ENCODE measurements at places on chromosomes 5 and 9.

DNA sequence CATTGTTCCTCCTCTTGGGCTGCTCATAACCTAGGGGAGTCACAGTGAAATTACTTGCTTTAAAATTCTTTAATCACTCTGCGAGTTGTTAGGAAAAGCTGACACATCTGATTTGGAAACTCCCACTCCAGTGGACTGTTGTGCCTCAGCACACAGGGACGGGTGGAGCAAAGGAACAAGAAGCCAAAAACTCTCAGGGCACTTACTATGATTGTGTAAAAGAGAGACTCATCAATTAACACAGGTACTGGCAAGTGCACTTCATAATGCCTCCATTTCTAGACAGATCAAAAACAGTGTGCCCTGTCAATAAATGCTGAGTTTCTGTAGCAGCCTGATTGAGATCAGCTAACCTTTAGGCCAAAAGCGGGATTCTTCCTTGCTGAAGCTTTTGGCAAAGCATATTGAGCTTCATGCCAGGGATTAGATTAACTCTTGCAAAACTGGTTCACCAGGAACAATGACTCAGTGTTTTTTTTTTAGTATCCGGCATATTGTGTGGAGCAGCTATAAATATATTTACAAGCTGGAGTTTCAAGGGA is 55.9 kb downstream of the TMC1 start:
- DNase-seq, result no peak

DNA sequence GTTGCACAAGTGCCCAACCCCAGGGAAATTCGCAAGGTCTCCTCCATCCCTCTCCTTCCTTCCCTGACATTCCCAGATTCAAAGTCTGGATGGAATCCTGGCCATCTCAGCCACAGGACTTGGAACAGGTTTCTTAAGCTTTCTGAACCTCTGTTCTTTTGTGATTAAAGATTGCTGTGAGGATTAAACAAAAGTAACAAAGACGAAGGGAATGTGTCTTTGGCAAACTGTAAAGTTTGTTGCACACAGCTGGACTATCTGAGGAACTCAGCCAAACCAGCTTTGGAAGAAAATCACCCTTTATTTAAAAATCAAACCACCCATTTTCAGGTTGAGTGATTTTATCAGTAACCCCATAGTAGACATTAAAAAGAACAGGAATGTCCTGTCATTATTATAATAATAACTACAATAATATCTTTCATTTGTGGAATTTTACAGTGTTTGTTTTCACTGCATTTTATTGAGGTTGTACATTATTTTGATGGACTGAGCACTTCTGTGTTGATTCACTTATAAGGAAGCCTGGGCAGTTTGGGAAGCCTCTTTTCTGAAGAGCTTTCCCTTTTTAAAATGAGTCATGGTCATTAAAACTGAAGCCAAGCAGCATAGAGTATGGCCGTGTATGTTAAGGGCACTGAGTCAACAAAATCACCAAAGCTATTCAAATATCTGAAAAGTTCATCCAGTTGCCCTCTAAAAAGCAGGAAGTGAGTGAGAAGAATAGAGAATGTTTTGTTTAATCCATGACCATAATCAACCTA is 310.2 kb downstream of the AGTPBP1 start:
- no peak for DNase-seq

DNA sequence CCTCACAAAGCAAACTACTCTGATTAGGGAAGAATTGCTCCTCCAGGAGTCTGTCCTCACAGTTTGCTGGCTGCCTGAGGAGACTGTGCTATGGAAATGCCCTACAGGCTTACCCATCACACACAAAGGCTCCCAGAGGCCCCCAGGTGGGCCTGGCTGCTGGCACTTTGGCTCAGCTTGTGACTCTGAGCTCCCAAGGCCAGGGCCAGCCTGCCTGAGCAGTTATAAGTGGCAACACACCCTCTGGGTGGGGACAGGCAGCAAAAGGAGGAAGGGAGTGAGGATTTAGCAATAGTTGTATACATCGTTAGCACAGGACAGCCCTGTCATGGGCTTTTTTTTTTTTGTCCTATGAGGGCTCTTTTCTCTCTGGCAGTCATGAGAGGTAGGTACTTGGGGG is 103.5 kb downstream of the DAPK1 start:
- DNase-seq, result no peak

- DNase-seq, result no peak
Measured at GRCh38 chr9:94167376-94167890, 83.2 kb downstream of the PTPDC1 start.

DNA sequence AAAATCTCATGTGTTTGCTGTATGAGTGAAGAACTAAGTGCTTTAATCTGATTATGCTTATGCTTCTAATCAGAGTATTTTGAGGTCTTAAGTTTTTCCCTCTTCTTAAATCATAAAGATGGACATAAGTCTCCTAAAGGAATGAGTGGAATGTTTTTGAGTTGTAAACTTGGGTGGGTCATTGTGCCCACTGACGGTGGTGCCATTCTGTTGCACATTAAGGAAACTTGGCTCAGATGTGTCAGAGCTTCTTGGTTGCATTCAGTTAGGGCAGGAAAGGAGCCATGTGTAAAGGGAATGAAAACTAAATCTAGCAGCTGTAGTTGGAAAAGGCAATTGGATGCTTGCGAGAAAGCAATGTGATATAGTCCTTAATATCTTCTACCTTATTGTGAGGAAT is 256.6 kb downstream of the FANCC start:
- no peak for DNase-seq

- DNase-seq, result no peak
Measured at GRCh38 chr5:137296213-137296781, 202.8 kb downstream of the SPOCK1 start.

DNA sequence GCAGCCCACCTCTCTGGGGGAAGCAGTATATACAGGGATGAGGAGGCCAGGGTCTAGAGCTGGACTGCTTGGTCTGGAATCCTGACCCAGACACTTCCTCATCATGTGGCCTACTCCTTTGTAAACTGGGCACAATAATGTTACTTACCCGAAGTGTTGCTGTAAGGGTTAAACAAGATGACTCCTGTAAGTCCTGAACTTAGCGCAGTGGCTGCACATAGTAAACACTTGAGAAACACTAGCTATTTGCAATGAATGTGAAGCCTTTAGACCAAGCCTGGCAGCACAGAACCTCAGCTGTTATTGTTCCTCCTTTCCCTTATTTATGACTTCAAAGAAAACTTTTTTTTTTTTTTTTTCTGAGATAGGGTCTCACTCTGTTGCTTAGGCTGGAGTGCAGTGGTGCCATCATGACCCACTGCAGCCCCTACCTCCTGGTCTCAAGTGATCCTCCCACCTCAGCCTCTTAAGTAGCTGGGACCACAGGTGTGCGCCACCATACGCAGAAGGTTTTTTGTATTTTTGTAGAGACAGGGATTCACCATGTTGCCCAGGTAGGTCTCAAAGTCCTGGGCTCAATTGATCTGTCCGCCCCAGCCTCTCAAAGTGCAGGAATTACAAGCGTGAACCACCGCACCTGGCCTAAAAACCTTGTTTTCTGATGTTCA is 96.2 kb upstream of the IL6ST start:
- no peak for DNase-seq

DNA sequence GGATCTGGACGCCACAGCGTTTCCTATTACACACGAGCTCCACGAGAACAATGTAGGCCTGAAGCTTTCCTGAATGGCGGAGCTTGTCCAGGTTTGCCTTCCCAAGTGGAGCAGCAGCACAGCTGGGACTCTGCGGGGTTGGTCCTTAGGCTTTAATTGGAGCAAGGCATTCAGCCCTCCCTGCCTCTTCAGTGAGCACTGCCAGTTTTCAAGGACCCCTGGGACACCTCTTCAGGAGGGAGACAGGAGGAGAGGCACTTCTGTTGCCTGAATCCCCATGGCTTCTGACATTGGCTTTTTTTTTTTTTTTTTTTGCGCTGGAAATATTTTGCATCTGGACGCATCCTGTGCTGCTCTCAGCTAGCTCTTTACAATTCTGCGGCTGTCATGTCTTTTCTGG is 179.4 kb downstream of the SEMA6A start:
- no peak for DNase-seq

GRCh38 chr9:133355881-133356357 is 368 bp downstream of the SURF1 start:
- no peak for DNase-seq

DNA sequence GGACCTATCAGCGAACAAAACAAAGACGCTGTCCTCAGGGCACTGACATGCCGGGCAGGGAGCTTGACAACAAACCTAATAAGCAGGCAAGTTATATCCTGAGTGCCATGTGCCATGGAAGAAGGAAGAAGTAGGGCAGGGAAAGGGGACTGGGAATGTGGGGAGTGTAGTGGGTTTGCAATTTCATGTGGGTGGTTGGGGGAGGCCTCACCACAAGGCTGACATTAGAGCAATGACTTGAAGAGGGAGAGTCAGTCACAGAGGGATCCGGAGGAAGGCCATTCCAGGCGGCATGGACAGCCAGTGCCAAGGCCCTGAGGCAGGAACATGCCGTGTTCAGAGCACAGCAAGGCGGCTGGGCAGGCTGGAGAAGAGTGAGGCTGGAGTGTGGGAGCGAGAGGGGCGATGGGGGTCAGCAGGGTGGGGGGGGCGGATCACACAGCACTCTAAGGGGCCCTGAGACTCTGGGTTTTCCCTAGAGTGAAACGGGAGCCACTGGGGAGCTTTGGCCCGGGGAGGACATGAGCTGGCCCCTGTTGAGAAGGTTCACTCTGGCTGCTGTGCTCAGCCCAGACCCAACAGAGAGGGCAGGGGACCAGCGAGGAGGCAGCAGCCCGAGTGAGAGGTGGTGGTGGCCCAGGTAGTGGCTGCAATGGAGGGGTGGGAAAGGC is 86.3 kb downstream of the STK10 start:
- no peak for DNase-seq

- no peak for DNase-seq
Measured at GRCh38 chr5:74282490-74282889, 358.0 kb downstream of the ENC1 start.

- no peak for DNase-seq
Measured at GRCh38 chr9:70020217-70020616, 23.4 kb upstream of the MAMDC2 start.

- DNase-seq, result no peak
Measured at GRCh38 chr5:168683247-168683926, 104.2 kb upstream of the PANK3 start.

GRCh38 chr5:148972396-148972795 is 90.5 kb downstream of the SH3TC2 start:
- no peak for DNase-seq

DNA sequence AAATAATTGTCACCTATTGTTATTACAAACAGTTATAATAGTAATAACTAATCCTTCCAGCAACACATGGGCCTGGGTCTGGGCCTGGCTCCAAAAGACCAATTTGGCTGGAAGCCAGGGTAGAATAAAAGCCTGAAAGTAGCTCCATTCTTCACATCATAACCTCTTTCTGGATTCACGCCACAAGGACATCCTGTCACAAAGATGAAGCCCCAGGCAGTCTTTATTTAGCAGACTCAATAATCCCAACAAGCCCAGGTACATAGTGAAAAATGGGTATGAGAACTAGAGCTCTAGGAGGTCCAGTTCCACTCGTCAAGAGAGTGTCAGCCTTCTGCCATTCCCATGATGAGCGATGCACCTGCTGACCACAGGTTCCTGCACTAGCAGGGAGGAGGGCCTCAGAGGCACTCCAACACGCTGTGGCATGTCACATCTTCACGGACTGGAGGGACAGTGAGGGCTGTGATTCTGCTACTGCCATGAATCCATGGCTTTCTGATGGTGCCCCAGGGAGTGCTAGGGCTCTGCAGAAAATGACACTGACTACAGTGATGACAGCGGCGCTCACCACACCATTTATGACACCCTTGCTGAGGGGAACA is 124.9 kb downstream of the SPOCK1 start:
- DNase-seq, result no peak

- no peak for DNase-seq
Measured at GRCh38 chr5:79025054-79025472, 40.0 kb upstream of the ARSB start.

DNA sequence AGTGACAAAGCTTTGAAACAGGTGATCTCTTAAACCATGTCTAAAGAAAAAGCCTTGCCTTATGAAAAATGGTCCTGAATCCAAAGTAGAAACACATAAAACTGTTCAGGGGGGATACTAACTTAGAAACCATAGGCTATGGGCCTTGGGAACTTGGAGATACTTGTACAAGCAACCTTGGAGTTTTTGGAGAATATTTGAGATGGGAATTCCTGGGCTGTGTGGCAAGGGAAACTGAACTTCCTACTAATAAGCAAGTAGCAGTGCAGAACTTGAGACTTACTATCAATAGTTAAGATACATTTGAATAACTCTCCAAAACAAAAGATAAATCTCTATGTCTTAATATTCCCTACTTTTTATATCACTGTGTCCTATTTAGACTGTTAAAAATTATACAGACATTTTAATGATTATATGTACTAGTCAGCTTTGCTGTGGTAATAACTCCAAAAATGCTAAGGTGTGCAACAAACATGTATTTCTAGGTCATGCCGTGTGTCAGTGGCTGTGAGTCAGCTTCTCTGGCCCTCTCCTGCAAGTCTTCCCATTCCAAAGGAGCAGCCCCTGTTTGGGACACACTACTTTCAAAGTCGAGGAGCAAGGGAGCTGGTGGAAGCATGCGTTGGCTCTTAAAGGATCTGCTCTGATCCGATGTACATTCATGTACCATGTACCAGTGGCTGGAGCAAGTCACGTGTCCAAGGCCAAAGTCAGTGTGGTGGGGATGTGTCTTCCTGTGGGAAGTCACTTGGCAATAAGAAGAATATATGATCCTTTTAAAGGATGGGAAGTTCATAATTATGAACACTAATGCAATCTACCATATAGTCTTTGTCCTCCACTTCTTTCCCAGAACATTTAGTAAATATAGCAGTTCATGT is 39.6 kb downstream of the SNX30 start:
- DNase-seq, result no peak

DNA sequence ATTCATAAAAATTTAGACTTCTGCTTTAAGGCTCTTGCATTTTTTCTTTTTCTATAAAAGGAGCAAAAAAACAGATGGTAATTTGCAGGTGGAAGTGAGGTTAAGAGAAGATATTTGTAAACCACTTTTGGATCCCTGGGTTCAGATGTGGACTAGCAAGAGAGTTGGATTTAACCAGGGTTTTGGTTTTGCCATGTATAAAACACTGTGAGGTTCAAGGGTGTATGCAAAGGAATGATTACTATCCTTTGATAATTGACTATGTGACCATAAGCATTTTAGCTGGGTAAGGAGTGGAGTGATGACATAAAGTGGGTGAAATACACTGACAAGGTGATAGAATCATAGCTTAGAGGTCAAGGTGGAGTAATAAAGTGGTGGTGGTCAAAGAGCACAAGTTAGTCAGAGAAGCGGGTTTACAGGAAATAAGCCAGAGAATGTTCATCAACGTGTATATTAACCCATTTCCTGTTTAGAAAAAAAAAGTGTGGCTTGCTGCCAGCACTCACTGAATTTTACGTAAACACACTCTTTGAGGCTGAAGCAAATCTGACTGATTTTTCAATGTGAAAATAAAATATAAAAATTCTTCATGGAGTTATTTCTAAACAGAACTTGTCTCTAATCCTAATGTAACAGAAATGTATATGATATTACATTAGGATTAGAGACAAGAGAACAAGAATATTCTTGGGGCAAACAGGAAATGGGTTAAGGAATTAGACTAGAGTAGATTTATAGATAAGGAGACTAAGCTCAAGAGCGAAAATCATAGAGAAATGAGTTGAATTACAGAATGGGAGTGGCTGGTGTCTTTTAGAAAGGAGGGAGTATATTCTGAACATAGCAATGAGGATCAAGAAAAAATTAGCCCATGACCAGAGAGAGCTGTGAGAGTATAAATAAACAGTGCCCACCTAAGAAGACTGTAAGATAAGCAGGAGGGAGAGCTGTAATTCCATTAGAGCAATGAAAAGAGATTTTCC is 74.5 kb downstream of the CDKN2A start:
- DNase-seq, result peak; percentile 48

Data from T-helper 2 cell (primary cell).